ENCODE measurements at places on chromosomes 6 and 20.

GRCh38 chr20:23081263-23081819 is 4.8 kb downstream of the CD93 start:
- DNase-seq, result no peak

GRCh38 chr20:59571551-59572314 is 32.6 kb upstream of the PHACTR3 start:
- DNase-seq, result peak; percentile 22

DNA sequence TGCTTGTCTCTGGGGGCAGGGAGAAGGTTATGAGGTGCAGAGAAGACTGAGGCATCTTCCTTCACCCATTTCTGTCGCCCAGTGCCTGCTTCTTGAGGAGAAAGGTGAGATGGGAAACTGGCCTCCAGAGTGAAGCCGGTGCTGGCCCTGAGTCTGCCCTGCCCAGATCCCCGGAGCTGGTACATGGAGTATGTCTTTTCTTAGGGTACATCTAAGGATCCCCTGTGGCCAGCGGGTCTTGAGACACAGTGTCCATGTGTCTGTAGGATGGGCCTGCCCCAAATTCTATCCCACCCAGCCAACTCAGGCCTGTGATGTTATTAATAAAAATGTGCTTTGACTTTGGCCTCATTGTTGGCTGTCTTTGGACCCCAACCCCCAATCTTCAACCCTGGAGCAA is 8.8 kb upstream of the BAK1 start:
- no peak for DNase-seq

DNA sequence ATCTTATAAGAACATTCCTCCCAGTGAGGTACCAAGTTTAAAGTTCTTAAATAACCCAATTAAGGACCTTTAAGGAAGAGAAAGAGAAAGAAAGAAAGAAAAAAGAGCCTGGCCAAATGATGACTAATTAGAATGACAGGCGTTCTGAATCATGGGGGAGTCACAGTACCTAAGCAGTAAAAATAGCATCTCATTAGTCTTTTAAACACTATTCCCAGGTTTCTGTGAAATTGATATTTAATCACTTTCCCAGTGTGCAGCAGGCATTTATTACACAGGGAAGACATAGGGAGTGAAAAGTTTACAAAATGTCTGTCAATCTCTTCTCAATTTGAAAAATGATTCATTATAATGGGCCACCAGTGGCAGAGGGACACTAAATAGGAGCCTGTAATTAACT is 251.4 kb upstream of the MANEA start:
- no peak for DNase-seq

DNA sequence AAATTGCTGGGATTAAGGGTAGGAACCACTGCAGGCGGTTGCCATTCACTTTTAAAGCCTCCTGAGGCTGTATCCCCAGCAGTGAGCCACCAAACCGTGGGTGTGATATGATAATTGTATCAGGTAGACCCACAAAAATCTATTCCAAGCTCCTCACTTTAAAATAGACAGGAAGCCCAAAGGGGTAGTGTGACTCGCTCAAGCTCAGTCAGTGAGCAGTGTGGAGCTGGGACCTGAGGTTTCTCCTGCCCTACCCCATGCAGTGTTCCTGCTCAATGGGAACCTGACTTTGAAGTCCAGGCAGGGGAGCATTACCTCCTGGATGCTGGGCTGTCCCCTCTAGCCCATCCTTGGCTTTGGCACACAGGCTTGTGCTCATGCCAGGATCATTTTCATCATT is 14.9 kb upstream of the MAPRE1 start:
- no peak for DNase-seq

GRCh38 chr20:41552295-41553068 is 65.7 kb downstream of the CHD6 start:
- no peak for DNase-seq

GRCh38 chr6:133277900-133278545 is 36.9 kb downstream of the EYA4 start:
- no peak for DNase-seq

- DNase-seq, result no peak
These were observed 472.5 kb downstream of the KIF16B start for GRCh38 chr20:16100767-16101166.

GRCh38 chr6:3176562-3177355 is 19.4 kb upstream of the TUBB2A start:
- no peak for DNase-seq

GRCh38 chr6:25028328-25028727 is 92.6 kb upstream of the RIPOR2 start:
- DNase-seq, result no peak

DNA sequence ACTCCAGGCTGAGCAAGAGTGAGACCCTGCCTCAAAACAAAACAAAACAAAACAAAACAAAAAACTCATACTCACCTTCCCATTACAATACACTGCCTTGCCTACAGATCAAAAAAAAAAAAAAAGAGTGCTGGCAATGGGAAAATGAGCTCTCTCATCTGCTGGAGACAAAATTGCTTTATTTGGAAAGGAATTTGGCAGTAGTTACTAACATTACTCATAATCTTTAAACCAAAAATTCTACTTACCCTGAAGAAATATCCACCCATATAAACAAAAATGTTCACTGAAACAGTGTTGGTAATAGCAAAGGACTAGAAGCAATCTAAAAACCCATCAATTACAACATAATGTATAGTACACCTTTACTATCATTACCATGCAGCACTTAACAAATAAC is 120.4 kb downstream of the RNGTT start:
- no peak for DNase-seq

DNA sequence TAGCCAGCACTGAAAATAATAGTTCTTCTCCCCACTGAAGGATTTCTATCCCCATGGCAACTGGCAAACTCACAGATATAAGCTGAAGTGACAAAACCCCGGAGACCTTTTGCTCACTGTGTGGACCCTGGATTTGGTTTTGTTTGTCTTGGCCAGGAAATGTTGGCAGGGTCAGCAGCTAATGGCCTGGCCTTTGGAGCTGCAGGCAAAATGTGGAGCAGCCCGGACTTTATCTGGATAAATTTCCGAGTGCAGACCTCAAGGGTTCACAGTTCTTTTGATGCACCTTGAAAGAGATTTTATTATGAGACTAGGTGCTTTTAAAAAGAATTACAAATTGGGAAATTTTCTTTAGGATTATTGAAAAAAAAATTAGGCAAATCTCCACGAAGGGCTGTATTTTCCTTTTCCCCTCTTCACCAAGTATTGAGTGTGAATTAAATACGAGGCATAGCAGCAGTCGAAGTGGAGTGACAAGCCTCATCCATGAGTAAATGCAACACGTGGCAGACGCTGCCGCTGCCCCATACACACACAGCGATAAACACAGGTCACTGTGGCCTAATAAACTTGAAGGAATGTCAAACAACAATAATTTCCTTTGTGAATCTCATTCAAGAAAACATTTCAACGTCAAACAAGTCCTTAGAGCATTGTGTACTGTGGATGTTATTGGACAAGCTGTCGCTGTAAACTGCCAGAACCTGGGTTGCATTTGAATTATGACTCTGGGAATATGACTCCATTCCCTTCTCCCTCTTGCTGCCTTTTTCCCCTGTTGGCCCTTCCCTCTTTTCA is 35.1 kb upstream of the CCN6 start:
- no peak for DNase-seq

DNA sequence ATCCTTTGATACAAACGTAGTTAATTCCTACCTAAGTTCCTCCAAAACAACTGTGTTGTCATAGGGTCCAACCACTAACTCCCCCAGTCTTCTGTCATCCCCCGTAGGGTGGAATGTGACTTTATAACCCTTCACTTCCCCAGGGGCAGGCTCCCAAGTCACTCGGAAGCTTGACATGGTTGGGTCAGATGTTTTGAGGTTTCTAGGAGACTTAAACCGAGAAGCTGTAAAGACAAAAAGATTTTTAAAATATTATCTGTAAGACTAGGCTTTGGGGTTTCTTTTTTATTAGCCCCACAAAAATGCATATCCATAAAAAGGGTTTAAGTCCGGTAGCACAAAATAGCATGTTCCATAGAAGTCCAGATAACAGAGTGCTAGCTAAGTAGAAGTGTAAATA is 50.2 kb downstream of the COL12A1 start:
- DNase-seq, result no peak

DNA sequence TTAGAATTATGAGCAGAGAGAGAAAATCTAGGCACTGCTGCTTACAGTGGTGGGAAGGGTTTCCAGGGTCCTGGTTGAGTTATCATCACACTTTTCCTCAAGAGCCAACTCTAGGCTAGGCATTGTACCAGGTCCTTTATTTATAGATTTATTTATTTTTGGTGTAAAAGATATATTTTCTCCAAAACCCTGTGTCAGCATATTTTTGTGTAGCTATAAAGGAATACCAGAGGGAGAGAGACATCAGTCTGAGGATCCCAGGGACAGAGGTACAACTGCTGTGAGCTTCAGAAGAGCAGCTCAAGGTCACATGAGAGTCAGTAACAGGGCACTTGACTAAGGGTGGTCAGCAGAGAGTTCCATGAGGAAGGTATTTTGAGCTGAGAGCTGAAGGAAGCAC is 159.7 kb downstream of the SLC35B3 start:
- no peak for DNase-seq

DNA sequence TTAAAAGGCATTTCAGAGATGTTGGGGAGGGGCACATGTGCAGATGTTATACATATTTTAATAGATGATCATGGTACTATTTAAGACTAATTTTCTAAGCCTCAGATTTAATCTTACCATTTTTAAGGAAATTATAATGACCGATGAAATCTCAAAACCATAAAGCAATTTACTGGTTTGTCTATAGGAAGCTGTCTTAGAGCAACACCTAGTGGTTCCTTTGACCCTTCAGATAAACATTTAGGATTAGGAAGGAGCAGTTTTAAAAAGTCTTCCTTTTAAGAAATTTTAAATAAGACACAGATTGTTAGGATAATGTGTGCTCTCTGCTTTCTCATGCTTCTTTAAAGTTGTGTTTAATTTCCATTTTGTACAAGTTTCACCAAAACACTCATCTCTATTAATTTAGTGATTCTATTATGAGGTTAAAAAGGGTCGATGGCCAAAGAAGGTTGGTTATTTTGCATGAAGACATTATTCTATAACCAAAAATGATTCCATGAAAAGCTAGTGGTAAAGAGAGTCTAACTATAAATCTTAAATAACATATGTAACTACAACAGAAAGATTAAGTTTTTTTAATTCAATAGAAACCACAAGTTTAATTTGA is 376.4 kb downstream of the HACE1 start:
- DNase-seq, result no peak

- DNase-seq, result no peak
These were observed 57.4 kb downstream of the GRIK2 start for GRCh38 chr6:101450901-101451300.

DNA sequence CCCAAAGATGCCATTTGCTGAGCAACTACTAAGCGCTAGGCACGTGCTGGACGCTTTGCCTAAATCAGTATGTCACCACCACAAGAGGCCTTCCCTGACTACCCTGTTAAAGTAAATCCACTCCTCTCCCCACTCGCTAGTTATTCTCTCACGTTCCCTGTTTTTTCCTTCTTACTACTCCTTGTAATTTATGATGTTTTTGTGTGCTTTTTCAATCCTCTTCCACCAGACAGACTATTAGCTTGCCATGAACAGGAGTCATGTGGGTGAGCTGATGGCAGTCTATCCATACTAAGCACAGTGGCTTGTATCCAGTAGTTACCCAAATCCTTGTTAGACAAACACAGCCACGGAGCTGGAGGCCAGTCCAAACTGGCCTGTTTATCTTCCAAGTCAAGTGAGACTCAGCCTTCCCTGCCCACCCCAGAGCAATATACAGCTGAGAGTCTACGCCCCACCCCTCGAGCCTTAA is 41.2 kb downstream of the C6orf132 start:
- no peak for DNase-seq

GRCh38 chr20:54293526-54293925 is 85.6 kb downstream of the PFDN4 start:
- no peak for DNase-seq

DNA sequence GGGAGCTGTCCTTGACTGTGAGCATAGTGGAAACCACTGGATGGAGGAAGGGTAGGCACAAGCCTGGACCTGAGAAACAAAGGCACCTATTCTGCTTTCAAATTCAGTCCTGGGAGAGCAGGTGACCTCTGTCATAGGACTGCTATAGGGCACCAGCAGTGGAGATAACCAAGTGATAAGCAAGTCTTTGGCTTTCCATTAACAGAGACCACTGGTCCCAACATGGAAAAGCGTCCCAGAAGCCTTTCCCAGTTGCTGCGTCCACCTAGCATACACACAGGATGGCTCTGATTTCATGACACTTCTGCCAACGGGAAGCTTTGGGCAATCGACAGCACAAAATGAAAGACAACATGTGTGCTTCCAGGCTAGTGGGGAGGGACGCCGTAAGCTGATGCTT is 8.9 kb downstream of the SLC22A3 start:
- no peak for DNase-seq

DNA sequence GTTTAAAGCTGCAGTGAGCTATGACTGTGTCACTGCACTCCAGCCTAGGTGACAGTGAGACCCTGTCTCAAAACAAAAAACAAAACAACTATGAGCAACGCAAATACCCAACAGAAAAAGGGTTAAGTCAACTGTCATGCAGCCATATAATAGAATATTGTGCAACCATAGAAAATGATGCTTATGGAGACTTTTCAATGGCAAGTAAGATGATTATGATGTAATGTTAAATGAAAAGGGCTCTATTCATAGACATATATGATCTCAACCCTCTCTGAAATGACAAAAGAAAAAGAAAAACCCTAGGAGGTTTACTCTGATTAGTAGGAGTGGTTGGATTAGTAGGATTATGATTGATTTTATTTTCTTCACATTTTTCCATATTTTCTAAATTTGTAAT is 41.3 kb upstream of the TBC1D7 start:
- DNase-seq, result no peak

- DNase-seq, result no peak
These were observed 791.5 kb downstream of the TFAP2A start for GRCh38 chr6:9623228-9623832.

DNA sequence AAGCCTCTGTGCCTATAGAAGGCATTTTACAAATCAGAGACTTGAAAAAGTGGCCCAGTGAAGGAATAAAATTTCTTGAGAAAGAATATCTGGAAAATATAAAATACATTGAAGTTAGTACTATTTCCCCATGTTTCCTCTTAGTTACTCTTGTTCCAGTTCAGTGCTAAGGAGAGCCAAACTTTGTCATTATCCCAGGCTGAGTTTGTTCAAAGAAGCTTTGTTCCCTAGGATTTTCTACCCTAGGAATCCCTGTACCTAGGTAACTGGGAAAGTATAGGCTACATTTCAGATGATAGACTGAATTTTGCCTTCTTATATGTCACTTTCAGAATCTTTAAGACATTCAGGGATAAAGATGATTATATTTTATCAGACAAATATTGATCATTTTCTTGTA is 1395.7 kb upstream of the MAP3K7 start:
- DNase-seq, result no peak

DNA sequence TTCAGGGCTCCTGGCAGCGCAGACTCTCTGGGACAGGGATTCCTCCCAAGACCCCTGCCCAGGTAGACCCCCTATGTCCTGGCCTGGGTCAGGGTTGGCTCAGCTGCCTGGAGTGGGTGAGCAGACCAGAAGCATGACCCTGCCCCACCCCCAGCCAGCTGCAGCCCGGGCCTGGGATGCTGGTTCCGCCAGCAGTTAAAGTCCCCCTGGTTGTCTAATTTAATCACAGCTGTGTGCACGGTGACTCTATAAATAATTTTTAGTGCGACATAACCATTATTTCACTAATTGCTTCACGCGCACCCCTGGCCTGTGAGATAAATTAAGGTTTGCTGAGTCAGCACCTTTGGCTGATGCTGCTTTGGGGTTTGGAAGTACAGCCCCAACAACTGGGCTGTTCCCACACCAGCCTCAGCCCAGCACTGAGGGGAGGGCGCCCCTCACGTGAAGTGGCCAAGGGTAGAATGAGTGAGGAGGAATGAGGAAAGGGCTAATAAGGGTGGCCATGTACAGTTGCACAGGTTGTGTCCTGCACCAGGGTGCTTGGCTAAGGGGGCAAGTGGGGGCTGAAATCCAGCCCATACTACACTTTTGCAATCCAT is 26.1 kb upstream of the CDH22 start:
- DNase-seq, result no peak
